ENCODE measurements at places on chromosomes 6 and 20.

GRCh38 chr6:47032974-47033765, 9.0 kb downstream of the ADGRF1 start:
- no peak for DNase-seq

DNA sequence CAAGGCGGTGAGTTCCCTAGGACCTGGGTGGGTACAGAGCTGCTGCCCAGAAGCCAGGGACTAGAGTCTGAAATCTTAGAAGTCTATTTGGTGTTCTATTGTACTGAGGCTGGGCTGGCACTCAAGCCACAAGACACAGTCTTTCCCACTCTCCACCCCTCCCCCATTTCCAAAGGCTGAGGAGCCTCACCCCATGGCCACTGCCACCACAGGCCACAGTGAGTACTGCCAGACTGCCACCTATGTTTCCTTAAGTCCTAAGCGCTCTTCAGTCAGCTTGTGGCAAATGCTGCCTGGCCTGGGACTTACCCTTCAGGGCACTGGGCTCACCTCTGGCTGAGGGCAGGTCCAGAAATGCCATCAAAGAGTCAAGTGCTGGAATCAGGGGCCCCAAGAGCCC, 469.3 kb downstream of the HAO1 start:
- DNase-seq, result peak; percentile 28

DNA sequence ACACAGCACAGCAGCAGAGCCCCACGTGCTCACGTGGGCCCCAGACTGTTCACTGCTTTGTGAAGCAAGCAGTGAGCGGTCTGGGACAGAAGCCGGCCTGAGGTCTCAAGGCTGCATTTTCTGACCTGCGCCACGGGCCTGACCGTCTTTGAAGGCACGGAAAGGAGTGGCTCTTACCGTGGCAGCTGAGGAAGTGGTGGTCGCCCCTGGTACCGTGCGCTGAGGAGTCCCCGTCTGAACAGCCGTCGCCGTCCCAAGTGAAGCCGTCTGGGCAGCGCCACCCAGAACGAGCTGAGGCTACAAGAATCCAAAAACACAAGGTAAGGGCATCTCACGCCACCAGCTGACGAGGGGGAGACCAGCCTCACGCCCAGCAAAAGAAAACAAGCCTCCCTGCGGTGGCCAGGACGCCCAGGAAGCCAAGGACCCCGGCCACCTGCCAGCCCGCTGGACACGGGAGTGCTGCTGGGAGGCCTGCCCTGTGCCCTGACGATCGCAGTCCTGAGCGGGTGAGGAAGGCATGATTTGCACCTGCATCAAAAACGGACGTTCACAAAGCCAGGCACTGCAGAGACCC, 55.7 kb downstream of the TAF4 start:
- DNase-seq, result no peak

DNA sequence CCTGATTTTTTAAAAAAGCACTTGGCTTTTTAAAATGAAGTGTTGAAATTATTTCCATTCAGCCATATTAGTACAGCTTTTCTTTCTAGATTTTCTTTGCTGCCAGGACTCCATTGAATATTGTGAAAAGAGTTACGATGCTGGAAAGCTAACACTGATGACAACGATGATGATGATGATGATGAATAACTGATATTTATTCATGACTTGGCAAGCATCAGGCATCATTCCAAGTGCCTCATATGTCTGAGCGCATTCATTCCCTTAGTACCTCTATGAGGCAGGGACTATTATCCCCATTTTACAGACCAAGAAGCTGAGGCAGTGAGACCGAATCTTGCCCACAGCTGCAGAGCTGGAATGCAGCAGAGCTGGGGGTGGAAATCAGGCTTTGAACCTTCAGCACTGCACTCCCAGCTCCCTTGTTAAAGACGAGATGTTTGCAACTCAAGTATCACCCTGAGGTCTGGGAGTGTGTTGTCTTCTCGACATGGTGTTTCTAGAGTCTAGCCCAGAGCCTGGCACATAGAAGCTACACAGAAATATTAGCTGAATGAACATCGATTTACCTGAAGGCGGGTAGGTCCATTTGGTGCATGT, 85.5 kb upstream of the FRMD1 start:
- no peak for DNase-seq

GRCh38 chr6:114569669-114570068, 226.8 kb upstream of the HS3ST5 start:
- peak; percentile 53 for DNase-seq

DNA sequence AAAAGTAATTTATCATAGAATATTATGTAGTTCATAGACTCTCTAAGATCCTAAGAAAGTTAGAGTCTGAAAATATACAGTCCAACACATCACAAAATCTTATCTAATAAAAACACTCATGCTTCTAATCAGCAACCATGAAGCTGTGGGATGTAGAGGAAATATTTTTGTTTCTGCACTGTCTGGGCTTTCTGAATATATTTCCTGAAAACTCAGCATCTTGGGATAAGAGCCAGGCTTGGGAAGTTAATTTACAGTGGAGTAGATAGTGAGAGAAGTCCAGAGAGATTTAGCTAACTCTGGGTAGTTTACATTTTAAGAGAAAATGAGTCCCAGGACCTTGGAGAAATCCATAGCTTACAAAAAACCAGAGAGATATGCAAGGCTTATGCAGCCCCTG, 150.4 kb upstream of the BMP5 start:
- no peak for DNase-seq

DNA sequence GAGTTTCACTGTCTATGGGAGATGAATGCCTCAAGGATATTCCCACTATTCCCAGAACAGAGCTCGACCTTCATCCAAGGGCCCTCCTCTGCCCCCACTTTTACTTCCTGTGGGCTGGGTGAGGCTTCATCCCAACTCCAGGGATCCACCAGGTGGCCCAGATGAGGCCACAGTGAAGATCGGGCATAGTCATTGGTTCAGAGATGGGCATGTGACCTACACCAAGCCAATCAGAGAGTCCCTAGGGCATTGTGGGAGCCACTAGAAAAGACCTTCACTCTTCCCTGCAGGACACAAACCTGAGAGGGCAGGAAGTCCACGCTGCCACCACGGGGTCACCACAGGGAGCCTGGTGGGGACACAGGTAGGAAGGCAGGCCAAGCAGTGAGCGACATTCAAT, 72.9 kb upstream of the SLC22A16 start:
- no peak for DNase-seq

DNA sequence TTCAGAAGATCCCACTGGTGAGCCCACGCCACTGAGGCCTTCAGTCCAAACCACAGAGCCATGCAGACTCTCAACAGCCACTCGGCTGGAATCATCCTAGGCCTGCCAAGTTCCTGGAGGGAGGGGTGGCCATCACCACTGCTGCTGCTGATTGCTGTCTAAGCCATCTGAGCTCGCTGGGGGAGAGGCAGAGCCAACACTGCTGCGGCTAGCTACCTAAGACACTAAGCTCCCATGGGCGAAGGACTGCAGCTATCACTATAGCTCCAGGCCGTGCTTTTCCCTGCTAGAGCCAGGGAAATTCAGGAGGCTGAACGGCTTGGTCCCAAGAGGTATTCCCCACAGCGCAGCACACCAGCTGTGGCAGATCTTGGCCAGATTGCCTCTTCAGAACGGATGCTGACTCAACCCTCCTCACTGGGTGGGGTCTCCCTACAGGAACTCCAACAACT, 73.6 kb downstream of the TBC1D32 start:
- no peak for DNase-seq

DNA sequence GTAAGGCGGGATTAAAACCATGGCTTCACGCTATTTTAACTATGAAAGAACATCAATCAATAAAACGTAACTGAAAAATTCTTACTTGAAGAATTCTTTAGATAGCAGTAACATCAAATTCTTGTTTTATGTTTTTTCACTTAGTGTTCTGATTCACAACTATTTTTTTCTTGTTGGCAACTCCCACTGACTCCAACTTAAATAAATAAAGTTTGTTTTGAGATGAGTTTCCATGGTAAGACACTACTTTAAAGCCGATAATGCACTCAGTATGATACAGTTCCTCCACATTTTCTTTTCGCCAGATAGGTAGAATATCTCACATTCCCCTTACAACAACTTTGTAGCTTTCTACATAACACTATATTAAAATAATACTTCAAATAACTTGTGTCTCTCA, 33.1 kb upstream of the CNKSR3 start:
- DNase-seq, result no peak

GRCh38 chr6:146917182-146917581, 287.0 kb upstream of the STXBP5 start:
- no peak for DNase-seq

DNA sequence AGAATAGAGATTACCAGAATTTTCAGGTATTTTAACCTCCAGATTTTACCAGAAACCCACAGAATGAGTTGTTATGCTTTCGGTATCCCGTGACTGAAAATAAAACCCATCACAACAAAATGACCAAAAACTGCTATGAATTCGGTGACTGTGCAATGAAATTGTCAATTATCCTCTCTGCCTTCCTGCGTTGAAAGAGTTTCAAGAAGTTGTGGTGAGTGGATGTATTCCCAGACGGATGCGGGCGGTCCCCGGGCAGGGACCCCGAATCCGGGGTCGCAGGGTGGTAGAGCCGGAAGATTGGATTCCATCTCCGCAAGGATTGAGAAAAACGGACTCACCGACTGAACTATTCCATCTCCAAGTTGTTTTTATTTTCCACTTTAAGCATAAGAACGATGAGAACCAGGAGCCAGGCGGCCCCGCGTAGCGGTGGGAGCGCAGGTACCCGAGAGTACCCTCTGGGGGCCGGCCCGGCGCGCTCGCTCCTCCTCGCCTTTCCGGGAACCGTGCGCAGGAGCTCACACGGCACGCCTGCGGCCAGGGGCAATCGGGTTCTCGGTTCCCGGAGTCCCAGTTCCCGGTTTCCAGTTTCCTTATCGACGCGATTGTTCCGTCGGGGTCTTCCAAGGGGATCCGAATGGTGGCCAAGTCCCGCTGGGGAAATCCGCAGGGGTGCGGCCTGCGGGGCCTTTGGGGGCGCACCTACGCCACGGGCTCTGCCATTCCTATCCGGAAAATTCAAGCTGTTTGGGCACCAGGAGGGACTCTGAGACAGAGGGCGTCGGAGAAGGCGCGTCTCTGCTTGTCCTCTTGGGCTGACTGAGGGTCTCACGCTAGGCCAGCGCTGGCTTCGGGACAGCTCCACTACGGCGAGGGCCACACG, 104.9 kb upstream of the PRDM1 start:
- DNase-seq, result peak; percentile 74

- no peak for DNase-seq
Observed at GRCh38 chr6:17703256-17703694, 3.5 kb downstream of the NUP153 start.

GRCh38 chr6:13427801-13428582, 59.4 kb downstream of the GFOD1 start:
- DNase-seq, result peak; percentile 72

DNA sequence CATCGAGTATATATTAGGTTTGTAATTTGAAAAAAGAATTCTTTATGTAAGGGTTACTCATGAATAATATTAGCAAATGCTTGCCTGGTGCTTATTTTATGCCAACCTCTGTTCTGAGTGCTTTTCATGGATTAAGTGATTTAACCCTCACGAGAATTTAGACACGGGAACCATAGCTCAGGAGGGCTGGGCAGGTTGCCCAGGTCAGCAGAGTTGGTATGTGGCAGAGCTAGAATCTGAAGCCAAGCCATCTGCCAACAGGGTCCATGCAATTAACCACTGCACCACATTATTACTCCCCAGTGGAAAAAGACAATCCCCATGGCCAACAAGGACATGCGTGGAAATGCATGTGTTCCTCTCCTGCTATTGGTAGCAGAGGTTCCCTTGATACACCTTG, 345.6 kb downstream of the CDC5L start:
- DNase-seq, result no peak

DNA sequence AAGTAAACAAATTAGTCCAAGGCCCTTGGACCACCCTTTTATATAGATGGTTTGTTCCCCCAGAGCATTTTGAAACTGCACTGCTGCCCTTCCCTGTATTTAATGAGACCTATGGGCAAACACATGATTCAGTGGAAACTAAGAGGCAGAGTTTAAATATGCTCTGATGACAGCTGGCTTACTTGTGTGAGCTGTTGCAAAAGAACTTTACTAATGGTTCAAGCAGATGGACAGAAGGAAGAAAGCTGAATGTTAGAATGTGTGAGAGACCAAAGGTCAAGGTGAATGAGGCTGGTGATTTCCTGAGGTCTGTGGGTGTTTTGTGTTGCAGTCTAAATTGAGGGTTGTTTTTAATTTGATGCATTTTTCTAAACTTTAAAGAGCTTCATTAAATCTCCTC, 123.0 kb upstream of the CEP162 start:
- no peak for DNase-seq

- DNase-seq, result no peak
Observed at GRCh38 chr6:1669996-1670395, 60.3 kb downstream of the FOXC1 start.

GRCh38 chr6:10956776-10957175, 69.9 kb downstream of the SYCP2L start:
- DNase-seq, result no peak

- no peak for DNase-seq
Observed at GRCh38 chr6:108883172-108883571, 35.0 kb downstream of the ARMC2 start.

DNA sequence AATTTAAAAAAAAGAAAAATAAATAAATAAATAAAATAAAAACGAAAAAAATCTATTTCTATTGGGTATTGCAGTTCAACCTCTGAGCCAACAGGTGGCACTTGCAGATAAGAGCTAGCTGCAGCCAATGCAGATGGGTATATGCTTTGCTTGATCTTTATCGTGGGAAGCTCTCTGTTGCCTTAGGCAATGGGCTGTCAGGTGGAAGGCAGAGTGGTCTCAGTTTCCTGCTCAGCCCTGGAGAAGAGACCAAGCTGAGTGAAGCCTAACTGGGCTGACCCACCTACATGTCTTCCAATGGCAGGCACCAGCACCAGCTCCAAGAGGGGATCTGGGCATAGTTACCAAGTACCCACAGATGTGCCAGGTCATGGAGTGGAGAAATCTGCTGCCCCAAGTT, 95.0 kb downstream of the AK9 start:
- DNase-seq, result peak; percentile 66

DNA sequence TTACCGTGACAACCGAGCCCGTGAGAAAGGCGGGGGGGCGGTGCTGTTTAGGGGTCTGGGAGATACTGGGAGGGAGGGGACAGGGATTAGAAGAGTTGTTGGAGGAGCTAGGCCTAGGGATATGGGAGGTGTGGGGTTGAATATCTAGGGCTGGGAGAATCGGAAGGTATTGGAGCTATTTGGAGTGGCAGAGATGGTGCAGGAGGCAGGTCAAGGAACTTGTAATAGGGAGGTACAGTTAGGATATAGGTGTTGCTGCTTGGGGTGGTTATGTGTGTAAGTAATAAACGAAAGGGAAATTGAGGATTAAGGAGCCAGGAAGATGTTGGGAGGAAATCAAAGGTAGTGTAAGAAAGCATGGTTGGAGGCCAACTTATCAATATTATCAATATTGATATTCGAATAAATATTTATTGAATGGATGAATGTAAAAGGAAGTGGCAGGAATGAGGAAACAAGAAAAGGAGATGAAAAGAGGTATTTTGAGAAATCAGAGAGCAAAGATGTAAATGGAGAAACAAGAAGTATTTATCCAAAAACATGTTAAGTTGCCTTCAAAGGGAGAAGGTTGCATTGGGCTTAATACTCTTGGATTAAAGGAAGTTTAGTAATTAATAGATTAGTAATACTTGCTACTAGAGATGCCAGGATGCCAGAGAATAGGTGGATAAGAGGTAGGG, 602 bp downstream of the PPP1R11 start:
- peak; percentile 96 for DNase-seq

GRCh38 chr6:30480536-30481156, 8.7 kb upstream of the HLA-E start:
- peak; percentile 25 for DNase-seq
